ENCODE measurements at places on chromosomes 1 and 21.
A peak's percentile ranks its signal among the peaks of the same experiment; 100 is the strongest.

DNA sequence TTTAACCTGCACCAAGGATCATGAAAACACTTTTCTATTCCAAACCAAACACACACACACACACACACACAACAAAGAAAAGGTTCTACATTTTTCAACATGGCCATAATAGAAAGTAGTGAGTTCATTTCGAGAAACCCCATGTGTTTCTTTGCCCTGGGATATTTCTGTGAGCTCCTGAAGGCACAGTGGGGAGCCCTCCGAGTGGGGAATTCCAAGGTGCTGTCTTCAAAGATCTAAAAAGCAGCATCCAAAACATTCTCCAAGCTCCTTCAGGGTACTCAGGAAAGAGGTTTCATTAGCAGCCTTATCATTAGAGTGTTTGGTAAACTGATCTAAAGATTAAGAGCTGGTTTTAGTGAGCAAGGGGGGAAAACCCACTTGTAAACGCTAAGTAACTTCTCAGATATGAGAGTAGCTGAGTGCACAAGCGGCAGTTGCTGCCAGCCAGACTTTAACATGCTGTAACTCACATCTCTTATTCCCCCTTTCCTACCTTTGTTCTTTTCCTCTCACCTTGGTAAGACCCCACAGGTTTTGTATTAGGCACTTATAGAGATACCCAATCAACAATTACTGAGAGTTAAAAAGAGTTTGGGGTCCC lies 38.3 kb downstream of the ZC3H11B start:
- no peak for DNase-seq

GRCh38 chr1:114473796-114474195 lies 37.2 kb downstream of the TRIM33 start:
- no peak for DNase-seq

- no peak for DNase-seq
Observed at GRCh38 chr1:101723415-101723814, 273.3 kb downstream of the OLFM3 start.

- peak; percentile 4 for DNase-seq
Observed at GRCh38 chr1:33117440-33118085, 36.6 kb downstream of the AZIN2 start.

GRCh38 chr1:221712776-221713431 lies 29.0 kb downstream of the DUSP10 start:
- DNase-seq: peak; percentile 82

DNA sequence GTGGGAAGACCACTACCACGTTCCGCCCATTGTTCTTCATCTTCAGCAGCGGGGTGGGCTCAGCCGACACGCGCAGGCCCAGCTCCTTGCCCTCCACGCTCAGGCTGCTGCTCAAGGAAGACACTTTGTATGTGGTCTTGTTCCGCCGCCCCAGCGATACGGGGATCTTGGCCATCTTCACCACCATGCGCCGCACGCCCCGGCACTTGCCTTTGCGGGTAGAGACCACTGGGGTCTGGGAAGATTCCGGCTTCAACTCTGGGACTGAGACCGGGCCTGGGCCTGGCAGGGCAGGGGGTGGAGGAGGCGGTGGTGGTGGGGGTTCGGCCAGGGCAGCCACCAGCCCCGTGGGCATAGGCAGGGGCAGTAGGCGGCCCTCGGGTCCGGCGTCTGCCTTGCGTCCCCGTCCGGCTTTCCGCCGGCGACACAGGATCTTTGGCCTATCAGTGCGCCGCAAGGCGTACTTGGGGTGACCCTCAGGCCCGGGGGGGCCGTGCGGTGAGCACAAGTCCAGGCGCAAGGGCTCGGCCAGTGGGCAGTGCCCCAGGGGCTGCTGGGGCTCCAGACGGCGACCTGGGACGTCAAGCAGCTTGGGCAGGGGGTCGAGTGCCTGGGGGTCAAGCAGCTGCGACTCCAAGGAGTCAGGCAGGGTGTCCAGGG lies 53.3 kb downstream of the AHDC1 start:
- no peak for DNase-seq

- DNase-seq: no peak
Observed at GRCh38 chr21:38380481-38381137, 117.7 kb downstream of the ERG start.

GRCh38 chr1:69479734-69480133 lies 88.0 kb upstream of the LRRC7 start:
- no peak for DNase-seq

GRCh38 chr21:45644041-45644906 lies 749 bp downstream of the PCBP3 start:
- no peak for DNase-seq

GRCh38 chr1:161098210-161099068 lies at the start of gene KLHDC9:
KLHDC9 (plus strand) TSS chr1:161098361; CDS start chr1:161098536, 175 bp downstream.
- peak; percentile 82 for DNase-seq

GRCh38 chr1:7424352-7424890 lies 346.7 kb upstream of the VAMP3 start:
- no peak for DNase-seq

GRCh38 chr1:13753636-13754402 lies 53.8 kb downstream of the PRDM2 start:
- no peak for DNase-seq

DNA sequence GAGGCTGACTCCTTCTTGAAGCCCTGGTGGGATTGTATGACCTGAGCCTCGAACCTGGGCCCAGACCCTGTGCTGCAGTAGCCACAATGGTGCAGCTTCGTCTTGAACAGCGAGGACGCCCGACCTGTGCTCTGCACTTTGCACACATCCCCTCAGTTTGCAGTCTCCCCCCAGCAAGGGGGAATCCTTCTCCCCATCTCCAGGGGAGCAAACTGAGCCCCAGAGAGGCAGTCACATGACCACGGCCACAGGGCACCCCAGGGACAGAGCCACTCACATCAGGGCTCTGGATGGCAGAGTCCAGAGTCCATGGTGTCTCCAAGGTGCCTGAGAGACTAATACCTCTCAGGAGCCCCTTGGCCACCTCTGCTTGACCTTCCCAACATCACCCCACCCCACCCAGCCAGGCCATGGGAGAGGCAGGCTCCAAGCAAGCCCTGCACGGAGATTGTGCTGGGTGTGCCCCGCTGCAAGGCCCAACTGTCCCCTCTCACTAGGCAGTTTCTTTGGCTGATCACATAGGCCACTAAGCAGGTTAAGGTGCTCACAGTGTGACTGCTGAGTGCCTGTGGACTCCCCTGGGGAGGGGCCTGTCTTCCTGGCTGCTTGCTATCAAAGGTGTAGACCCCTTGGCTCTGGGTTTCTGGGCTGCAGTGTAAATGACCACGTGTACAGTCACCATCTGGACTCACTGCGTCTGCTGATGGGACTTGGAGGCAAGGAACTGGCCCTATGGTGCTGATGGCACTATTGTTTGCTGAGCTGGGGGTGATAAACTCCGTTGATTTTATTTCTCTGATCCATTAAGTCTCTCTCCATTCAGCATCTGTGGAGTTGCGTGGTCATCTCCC lies 398.1 kb downstream of the MATN1 start:
- DNase-seq: no peak

GRCh38 chr1:46130121-46130520 lies 2.3 kb downstream of the PIK3R3 start:
- no peak for DNase-seq

- no peak for DNase-seq
Observed at GRCh38 chr1:32066489-32066873, 6.3 kb upstream of the TMEM39B start.

GRCh38 chr1:31224068-31224467 lies 15.6 kb downstream of the NKAIN1 start:
- no peak for DNase-seq

- DNase-seq: no peak
Observed at GRCh38 chr1:198607714-198608113, 31.1 kb upstream of the PTPRC start.

GRCh38 chr21:42439284-42440186 lies 35.8 kb downstream of the UBASH3A start:
- DNase-seq: peak; percentile 74

GRCh38 chr1:226111098-226111882 lies 48.8 kb downstream of the H3-3A start:
- no peak for DNase-seq

DNA sequence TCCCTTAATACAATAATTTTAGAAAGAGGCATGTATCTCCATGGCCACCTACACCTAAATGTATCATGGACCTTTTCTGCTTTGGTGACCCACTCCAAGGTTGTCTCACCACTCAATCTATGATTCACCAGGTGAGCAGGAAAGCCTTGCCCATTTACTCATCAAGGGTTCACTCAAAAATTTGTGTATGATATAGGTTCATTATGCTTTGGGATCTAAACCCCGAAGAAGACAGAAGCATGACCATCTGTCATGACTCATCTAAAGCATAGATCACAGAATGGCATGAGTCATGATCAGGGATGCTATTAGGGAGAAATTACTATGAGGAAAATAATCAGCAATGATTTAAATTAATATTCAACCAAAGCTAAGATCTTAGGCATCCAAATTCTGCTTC lies 38.5 kb downstream of the PYHIN1 start:
- no peak for DNase-seq

- no peak for DNase-seq
Observed at GRCh38 chr1:24097663-24098062, 14.3 kb downstream of the MYOM3 start.

DNA sequence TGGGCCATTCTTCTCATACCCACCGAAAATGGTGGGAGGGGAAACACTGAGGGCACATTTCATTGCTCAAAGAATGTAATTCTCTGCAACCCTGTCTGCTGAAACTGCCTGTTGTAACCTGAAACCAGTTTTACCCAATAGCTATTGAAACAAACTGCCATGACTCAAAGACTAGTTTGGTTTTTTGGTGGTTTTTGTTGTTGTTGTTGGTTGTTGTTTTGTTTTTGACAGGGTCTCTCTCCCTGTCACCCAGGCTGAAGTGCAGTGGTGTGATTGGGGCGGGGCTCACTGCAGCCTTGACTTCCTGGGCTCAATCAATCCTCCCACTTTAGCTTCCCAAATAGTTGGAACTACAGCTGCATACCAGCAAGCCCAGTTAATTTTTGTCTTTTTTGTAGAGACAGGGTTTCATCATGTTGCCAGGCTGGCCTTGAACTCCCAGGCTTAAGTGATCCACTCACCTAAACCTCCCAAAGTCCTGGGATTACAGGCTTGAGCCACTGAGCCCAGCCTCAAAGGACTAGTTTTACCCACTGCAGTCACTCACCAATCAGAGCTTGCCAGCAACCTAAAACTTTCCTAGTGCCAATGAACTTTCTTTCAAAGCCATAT lies 2.1 kb upstream of the IPP start:
- no peak for DNase-seq

GRCh38 chr1:30864681-30865080 lies 43.9 kb downstream of the SDC3 start:
- DNase-seq: no peak

GRCh38 chr1:55955016-55955621 lies 624.2 kb downstream of the PLPP3 start:
- DNase-seq: no peak

GRCh38 chr21:23725576-23725975 lies 1881.7 kb downstream of the MRPL39 start:
- DNase-seq: no peak

DNA sequence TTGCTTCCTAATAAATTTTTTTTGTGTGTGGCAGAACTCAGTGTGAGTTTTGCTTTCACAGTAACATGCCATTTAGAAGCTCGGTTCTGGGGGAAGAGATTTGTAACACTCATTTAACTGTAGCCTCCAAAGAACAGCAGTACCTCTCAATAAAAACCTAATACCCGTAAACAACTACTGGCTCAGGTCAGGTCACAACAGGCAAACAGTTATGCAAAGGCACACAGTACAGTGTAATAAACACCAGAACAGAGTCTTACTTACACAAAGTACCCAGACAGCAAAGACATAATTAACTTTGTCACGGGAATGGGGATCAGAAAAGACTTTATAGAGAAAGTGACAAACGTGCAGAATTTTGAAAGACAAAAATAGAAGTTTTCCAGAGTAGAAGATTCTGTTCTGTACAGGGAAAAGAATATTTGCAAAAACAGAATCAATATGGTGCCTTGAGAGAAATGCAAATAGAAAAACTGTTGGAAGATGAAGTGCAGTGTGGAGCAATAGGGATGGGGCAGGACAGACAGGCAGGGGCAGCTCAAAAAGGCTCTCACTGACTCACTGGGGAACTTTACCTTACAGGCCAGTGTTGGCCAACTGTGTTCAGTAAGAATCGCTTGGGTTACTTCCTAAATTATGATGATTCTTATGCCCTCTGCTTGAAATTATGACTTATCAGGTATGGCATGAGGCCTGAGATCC lies 38.8 kb downstream of the EGLN1 start:
- no peak for DNase-seq

- DNase-seq: no peak
Observed at GRCh38 chr1:60948486-60948885, 133.9 kb upstream of the NFIA start.

DNA sequence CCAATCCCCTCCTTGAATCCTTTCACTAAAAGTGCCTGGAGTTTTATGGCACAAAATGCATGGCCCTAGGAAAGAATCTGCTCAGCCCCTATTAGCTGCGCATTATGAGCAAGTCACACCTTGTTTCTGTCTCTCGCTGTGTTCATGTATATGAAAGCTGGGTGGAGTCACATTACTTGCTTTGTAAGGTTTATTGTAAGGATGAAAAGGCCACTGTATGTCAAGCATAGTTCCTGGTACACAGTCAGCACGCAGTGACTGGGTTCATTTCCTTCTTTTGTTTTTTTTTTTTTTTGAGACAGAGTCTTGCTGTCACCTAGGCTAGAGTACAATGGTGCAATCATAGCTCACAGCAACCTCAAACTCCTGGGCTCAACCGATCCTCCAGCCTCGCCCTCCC lies 6.7 kb upstream of the SLC9A1 start:
- DNase-seq: no peak

DNA sequence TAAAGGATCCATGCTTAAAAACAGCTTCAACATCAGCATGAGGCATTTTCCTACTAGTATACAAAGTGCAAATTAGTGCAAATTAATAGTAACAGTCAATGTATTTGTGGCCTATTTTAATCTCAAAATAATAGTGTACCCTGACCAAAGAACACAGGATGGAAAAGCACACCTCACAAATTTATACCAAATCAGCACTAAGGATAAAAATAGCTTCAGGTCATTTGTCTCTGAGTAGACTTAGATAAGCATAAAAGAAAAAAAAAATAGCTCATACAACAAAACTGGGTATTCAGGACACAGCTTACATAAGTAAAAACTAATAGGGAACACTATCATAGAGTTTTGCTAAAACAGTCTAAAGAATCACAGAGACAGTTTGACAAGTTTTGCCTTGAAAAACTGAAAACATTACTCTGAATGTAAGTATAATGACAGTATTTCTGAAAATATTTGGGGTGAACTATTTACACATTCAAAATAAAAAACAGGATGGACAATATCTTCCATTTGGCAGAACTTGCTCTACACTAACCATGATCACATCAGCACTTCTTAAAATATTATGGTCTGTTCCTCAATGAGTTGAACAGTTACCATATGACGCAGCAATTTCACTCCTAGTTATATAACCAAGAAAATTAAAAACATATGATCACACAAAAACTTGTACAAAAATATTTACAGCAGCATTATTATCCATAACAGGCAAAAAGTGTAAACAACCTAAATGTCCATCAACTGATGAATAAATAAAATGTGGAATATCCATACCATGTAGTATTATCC lies 46.3 kb downstream of the RNF115 start:
- DNase-seq: no peak

- no peak for DNase-seq
Observed at GRCh38 chr1:21935891-21936365, 1.2 kb downstream of the HSPG2 start.

Data from stimulated activated naive CD8-positive, alpha-beta T cell treated with anti-CD3 and anti-CD28 coated beads, Interleukin-15, amount 100 ng/mL, for 72 hours (primary cell).